ENCODE measurements at places on chromosomes 1 and 21. TPM values are rescaled to one million over a fixed set of nuclear protein-coding genes. Genes with fewer than 3 reads are reported as not detected.

DNA sequence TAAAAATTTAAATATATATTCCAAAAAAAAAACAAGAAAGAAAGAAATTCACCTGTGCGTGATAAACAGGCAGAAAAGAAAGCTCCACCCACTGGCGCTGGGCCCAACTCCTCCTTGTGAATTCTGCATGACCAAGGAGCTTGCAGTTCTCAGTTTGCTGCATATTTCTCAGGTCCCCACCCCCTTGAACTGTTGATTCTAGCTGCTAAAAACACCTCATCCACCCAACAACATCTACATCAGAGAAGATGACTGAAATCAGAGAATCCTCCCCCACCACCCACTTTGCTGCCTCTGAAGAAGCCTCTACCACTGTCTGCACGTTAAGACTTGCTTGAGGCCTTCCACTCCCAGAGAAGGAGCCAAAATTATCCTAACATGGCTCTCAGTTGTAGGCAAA, 104.8 kb downstream of the RGS2 start:
- no peak overlapping the region for H3K4me3 ChIP-seq
- no peak for DNase-seq
- H3K27ac ChIP-seq: no peak overlapping the region
- no peaks in the 10 kb centered on the region for H3K36me3 ChIP-seq

The VN1R5 gene
- not detected for total RNA-seq

DNA sequence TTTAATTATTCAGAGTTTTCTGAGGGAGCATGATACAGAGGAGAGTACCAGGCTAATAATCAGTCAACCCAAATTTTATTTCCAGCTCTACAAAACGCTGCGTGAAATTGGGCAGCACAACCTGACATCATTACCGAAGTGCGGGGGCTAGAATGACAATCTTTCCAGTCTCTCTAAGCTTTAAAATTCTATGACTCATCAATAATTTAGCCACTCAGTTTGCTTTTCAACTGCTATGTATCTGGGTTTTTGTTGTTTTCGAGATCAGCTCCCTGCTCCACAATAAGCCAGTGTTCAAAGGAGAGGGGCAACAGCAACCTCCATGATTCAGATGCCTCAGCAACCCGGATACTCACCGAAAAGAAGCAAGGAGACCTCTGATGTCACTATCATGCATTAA, 13.9 kb downstream of the SORT1 start:
- no peaks in the 10 kb centered on the region for H3K27me3 ChIP-seq
- H3K4me3 ChIP-seq: no peak overlapping the region
- H3K27ac ChIP-seq: peak overlapping the region; percentile 67
- DNase-seq: no peak

DNA sequence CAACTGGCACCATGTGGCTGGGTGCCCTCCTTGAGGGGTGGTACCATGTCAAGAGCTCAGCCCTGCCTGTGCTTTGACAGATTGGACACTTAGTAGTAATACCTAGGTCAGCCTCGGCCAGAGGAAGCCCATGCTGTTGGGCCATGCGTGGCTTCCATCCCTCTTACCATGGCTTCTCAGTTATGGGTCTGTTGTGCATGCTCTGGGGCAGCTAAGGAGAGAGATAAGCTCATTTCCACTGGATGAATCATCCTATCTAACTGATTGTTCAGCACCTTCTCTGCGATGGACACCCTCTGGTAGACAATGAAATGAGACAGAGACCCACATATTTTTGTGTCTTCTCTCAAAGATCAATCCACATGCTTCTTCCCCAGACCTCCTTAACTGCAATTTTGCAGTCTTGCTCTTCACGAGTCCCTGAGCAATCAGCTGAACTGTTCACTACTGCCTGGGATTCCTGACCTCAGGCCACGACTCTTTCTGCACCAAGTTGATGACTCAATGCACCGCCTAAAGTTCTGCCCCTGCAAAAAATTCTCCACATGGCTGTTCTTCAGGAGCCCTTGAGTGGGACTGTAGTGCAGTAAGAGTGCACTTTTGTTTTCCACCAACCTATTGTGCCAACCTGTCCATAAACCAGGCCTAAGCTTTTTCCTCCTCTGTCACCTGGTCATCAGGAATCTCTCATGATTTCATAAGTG, 6.9 kb upstream of the TRIM62 start:
- H3K4me3 ChIP-seq: no peak overlapping the region
- H3K27ac ChIP-seq: no peak overlapping the region
- no peaks in the 10 kb centered on the region for H3K36me3 ChIP-seq
- no peaks in the 10 kb centered on the region for H3K4me1 ChIP-seq

- H3K27ac ChIP-seq: no peak overlapping the region
- H3K4me1 ChIP-seq: peaks cover 8% of the 10 kb centered on the region
- no peaks in the 10 kb centered on the region for H3K27me3 ChIP-seq
- H3K36me3 ChIP-seq: no peaks in the 10 kb centered on the region
Observed at GRCh38 chr1:168637350-168637991, 61.1 kb downstream of the XCL1 start.

DNA sequence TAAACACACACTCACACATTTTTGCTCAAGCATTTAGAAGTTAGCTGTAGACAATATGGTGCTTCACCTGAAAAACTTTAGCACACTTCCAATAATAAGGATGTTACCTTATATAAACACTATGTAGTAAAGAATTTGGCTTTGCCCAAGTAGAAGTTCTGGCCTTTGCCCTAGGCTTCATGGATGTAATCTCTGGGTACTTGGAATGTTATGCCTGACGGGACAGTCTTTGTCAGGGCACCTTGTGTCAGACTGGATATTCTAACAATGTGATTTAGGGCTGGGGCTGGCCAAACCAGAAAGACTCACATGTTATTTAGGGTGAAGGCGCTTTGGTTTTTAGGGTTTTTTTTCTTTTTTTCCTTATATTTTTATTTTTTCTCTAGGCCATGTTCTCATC, 34.8 kb upstream of the TRIM33 start:
- DNase-seq: peak; percentile 37
- H3K36me3 ChIP-seq: no peaks in the 10 kb centered on the region
- no peaks in the 10 kb centered on the region for H3K27me3 ChIP-seq
- H3K4me3 ChIP-seq: no peak overlapping the region

- H3K36me3 ChIP-seq: no peaks in the 10 kb centered on the region
- peak overlapping the region; percentile 82 for H3K27ac ChIP-seq
- no peak overlapping the region for H3K4me3 ChIP-seq
- H3K4me1 ChIP-seq: peaks cover 35% of the 10 kb centered on the region
- H3K27me3 ChIP-seq: no peaks in the 10 kb centered on the region
Observed at GRCh38 chr1:59186656-59187055, 110.2 kb upstream of the FGGY start.

- no peak overlapping the region for H3K4me3 ChIP-seq
- no peaks in the 10 kb centered on the region for H3K36me3 ChIP-seq
- DNase-seq: no peak
- no peak overlapping the region for H3K27ac ChIP-seq
- no peaks in the 10 kb centered on the region for H3K27me3 ChIP-seq
Observed at GRCh38 chr1:10818262-10819197, 22.1 kb upstream of the CASZ1 start.

DNA sequence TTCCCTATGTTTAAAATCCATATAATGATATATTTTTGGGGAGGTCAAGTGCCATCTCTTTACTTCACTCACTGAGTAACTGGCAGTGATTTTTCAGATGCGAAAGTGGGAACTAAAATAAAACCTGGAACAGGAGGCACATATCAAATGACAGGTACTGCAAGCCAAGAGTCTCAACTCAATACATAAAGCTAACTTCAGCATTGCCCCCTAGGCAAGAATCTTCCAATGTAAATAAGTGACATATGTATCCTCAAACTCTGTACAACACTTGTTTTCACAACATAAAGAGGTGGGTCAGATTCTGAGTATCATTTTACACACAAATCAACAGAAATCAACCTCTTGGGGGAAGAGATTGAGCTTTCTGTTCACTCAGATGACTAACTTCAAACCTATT, 18.1 kb downstream of the DCAF8 start:
- H3K27ac ChIP-seq: no peak overlapping the region
- no peaks in the 10 kb centered on the region for H3K36me3 ChIP-seq
- H3K27me3 ChIP-seq: no peaks in the 10 kb centered on the region
- H3K4me1 ChIP-seq: no peaks in the 10 kb centered on the region
- no peak for DNase-seq

GRCh38 chr21:25895565-25896205, 160.9 kb downstream of the GABPA start:
- H3K27ac ChIP-seq: no peak overlapping the region
- DNase-seq: no peak
- H3K4me3 ChIP-seq: no peak overlapping the region
- H3K36me3 ChIP-seq: no peaks in the 10 kb centered on the region

The FAM177B gene
- total RNA-seq: 0.70 TPM

DNA sequence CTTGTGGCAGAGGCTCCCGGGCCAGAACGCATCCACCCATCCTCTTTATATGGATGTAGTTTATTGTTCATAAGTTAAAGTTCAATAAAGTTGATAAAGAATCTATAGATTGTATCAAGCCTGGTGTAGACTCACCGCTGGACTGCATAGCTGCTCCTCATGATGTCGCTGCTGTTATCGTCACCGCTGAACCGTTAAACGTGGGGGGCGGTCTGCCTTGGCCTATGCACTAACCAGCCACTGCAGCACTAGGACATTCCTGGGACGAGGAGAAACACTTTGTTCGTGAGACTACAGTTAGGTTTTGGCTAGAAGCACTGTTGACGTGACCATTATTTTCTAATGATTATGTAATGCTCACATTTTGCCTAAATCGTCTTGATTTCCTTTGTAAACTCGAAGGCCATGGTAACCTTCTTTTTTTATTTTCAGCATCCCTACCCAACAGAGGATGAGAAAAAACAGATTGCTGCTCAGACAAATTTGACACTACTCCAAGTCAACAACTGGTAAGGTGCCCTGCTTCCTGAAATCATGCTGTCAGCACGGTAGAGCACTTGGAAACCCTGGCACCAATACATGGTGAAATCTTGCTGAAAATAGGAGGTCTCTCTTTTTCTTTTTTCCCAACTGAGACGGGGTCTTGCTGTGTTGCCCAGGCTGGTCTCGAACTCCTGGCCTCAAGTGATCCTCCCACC, 50.2 kb downstream of the PKNOX1 start:
- no peak overlapping the region for H3K4me3 ChIP-seq
- H3K27me3 ChIP-seq: no peaks in the 10 kb centered on the region
- H3K36me3 ChIP-seq: no peaks in the 10 kb centered on the region
- no peak overlapping the region for H3K27ac ChIP-seq
- no peak for DNase-seq

The CNKSR1 gene
- total RNA-seq: 15.6 TPM

The ELF3 gene
- 116 TPM for total RNA-seq

The SPOCD1 gene
- 0.66 TPM for total RNA-seq

GRCh38 chr1:66598670-66599069, 64.7 kb downstream of the SGIP1 start:
- no peaks in the 10 kb centered on the region for H3K27me3 ChIP-seq
- H3K4me3 ChIP-seq: no peak overlapping the region

GRCh38 chr1:119564548-119564947, 57.5 kb downstream of the HSD3B1 start:
- H3K4me1 ChIP-seq: peaks cover 9% of the 10 kb centered on the region
- no peak overlapping the region for H3K4me3 ChIP-seq
- H3K27ac ChIP-seq: no peak overlapping the region
- no peak for DNase-seq
- H3K36me3 ChIP-seq: no peaks in the 10 kb centered on the region
- no peaks in the 10 kb centered on the region for H3K27me3 ChIP-seq

The MARK1 gene
- total RNA-seq: 0.14 TPM

DNA sequence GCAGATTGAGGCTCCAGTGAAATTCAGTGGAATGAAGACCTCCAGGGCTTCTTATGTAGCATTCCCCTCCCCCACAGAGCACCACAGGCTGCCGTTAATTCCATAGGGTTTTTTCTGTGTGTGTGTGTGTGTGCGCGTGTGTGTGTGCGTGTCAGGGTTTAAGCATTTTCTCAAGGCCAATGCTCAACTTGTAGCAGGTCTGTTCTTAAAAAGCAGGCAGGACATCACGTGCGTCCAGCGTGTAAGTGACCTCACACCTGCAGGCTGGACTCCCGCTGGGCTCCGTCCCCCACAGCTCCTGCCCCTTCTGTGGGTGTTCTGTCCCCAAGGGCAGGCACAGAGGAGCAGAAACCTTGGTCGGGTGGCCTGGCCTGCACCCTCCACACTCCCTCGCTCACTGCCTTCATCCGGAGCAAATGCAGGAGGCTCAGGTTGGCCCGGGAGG, 5.3 kb downstream of the PRDM16 start:
- no peaks in the 10 kb centered on the region for H3K27me3 ChIP-seq
- no peaks in the 10 kb centered on the region for H3K36me3 ChIP-seq
- DNase-seq: no peak
- H3K4me3 ChIP-seq: no peak overlapping the region
- H3K4me1 ChIP-seq: no peaks in the 10 kb centered on the region

The CLDN8 gene
- not detected for total RNA-seq

The ATP6V1G3 gene
- total RNA-seq: 4.7 TPM

The OR2G6 gene
- not detected for total RNA-seq

- DNase-seq: no peak
- H3K27me3 ChIP-seq: no peaks in the 10 kb centered on the region
- H3K27ac ChIP-seq: no peak overlapping the region
- no peak overlapping the region for H3K4me3 ChIP-seq
- no peaks in the 10 kb centered on the region for H3K36me3 ChIP-seq
Observed at GRCh38 chr1:8631163-8631562, 186.3 kb downstream of the RERE start.

DNA sequence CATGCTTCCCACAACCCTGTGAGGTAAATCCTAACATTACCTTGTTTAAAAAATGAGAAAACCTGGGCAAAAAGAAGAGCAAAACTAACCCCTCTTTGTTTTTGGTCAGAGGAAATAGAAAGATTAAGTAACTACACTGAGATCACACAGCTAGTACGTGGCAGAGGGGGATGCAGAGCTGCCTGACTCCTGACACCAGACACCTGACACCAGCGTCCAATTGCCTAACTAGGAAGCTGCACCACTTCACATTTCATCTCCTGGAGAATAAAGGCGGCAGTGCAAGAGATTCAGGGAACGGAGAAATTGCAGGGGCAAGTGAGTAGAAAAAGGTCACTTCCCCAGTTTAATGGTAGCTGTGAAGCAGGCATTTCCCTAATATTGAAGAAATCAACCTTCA, 229.3 kb upstream of the PTBP2 start:
- no peak overlapping the region for H3K4me3 ChIP-seq
- no peak overlapping the region for H3K27ac ChIP-seq
- no peak for DNase-seq
- no peaks in the 10 kb centered on the region for H3K27me3 ChIP-seq

DNA sequence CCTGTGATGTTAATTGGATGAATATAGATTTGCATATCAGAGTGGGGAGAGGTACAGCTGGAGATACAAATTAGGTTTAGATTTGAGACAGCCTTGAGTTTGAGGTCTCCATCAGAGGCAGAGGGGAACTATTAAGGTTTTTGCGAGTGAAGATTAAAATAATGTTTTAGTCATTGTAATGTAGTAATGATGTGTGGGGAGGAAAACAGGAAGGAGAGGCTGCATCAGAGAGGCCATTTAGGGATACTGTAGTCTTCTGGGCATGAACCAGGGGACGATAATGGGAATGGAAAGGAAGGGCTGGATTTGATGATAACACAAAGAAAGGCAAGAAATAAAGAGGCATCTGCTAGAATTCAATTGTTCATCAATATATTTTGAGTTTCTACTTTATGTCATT, 9.5 kb downstream of the CD84 start:
- no peak overlapping the region for H3K4me3 ChIP-seq
- H3K4me1 ChIP-seq: no peaks in the 10 kb centered on the region
- no peaks in the 10 kb centered on the region for H3K27me3 ChIP-seq
- H3K36me3 ChIP-seq: no peaks in the 10 kb centered on the region
- H3K27ac ChIP-seq: no peak overlapping the region

GRCh38 chr1:238568735-238569134, 678.0 kb upstream of the ZP4 start:
- H3K27me3 ChIP-seq: no peaks in the 10 kb centered on the region
- H3K36me3 ChIP-seq: no peaks in the 10 kb centered on the region
- no peak overlapping the region for H3K4me3 ChIP-seq
- no peak for DNase-seq

Data from Caco-2 (cell line).